ENCODE measurements at places on chromosomes 6 and 20.

DNA sequence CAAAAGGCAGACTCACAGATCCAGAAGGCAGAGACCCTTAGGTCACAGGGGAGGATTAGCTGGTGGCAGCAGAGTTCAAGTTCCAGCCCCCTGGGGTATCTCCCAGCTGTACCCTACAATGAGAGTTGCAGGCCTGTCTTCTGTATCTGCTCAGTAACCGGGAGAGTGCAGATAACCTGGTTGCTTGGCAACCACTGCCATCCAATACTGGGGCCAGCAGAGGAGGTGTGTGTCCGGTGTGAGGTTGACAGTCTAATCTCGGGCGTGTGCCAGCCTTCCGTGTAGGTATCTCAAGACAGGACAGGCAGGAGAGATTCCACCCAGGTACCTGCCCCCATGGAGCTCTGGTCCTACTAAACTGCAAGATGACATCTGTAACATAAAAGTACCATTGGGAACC is 56.6 kb upstream of the TBC1D7 start:
- DNase-seq, result no peak

DNA sequence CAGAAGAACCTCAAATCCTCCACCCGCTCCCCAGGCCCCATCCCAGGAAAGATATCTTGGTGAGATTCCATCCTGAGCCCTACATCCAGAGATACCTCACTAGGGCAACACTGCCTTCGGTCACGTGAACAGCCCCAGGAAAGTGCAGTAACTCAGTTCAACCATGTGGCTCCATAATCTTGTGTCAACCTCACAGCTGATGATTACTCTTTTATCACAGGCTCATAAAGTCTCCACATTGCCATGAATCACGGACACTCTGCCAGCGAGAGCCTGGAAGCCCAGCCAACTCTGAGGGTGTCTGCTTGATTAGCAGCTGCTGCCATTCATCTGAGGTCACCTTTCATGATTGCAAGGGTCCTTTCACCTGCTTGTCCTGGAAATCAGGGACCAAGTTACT is 175.8 kb upstream of the LRFN2 start:
- no peak for DNase-seq

DNA sequence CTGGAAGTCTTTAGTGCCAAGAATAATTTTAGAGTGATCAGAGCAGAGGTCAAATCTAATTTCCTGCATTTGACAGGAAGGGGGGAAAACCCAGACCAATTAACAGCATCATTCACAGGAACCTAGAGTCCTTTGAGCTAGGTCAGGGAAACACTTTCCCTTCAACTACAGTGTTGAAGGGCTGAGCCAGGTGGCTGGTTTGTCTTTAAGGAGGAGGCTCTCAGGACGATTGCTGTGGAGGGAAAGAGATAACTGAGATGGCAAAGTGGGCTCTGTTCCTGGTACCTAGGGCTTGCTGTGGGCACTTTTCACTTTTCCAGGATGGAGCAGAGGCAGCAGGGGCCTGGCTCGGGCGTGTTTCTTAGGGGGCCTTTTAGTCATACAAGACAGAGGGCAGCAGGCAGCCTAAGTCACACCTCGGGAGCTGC is 111.9 kb downstream of the SCML4 start:
- DNase-seq, result no peak

DNA sequence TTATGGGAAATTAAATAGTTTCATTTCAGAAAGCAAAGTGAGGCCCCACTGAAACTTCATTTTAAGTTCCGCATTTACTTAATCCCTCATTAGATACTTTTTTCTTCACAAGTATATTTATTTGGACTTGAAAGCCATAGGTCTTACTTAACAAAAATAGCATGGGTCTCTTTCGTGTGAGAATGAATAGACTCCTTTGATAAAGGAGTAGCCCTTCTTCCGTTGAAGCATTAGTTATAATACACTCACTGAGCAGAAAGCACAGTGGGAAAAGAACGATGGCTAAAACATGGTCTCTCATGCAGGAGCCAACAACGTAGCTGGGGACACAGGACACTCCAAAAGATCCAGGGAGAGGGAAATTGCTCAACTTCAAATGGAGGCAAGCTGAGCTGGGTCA is 130.4 kb downstream of the SLC23A2 start:
- no peak for DNase-seq

- DNase-seq, result no peak
Measured at GRCh38 chr6:158033751-158034702, 52.4 kb downstream of the SYNJ2 start.

DNA sequence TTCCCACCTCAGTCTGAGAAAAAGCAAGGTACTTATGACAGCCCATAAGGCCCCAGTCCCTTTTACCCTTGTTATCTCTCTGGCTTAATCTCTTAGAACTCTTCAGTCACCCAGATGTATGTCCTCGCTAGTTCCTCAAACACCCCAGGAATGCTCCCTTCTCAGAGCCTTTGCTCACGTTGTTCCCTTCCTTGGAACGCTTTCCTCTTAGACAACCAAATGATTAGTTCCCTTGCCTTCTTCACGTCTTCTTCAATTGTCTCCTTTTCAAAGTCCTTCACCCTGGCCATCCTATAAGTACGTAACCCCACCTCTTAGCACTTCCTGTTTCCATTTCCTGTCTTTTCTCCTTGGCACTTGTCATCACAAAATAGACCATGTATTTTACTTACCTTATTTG is 1.1 kb upstream of the APOBEC2 start:
- no peak for DNase-seq

DNA sequence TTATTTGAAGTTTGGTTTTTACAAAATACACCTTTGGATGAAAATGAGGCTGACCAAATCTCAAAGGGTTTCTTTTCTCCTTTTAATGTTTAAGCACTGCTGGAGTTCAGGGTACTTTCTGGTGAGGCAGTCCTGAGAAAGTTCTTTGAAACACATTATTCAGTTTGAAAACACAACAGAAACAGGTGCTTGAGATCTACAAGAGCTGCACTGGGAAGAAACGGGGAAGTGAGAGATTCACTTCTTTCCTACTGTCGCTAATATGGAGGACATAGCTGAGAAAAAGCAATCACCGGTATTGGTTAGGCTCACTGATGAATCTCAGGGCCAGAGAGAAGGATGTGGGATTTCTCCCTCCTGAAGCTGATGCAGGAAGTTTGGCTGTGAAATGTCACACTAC is 22.9 kb upstream of the TMEM170B start:
- no peak for DNase-seq

DNA sequence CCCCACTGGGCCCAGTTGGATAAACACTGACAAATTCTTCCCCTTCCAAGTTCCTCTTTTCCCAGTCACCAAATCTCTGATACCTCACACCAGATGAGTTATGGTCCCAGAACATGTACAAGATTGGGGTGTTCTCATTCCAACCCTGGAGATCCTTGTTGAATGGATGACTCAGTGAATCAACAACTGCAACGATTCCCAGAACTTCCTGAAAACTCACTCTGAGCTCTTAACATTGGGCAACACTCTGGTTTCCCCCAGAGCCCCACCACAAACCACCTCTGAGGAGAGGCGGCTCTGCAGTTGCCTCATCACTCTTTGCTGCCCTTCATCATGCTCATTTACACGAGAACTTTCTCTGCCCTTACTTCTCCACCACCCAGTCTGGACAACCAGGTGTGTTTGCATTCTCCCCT is 115.2 kb downstream of the MRPL14 start:
- DNase-seq, result no peak

DNA sequence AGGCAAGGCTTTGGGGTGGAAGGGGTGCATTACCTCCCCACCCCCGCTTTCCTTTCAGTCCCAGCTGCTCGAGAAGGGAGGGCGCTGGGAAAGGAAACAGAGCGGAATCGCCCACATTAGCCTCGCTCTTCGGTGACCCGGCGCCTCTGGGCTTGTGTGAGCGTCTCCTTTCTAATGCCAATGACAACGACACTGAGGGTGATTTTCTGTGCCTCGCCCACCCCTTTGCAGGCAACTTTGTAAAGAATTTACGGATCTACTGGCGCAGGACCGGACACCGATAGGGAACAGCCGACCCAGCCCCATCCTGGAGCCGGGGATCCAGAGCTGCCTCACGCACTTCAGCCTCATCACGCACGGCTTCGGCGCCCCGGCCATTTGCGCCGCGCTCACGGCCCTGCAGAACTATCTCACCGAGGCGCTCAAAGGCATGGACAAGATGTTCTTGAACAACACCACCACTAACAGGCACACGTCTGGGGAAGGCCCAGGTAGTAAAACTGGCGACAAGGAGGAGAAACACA is 24.3 kb downstream of the TFAP2B start:
- no peak for DNase-seq

GRCh38 chr6:166394036-166394892 is 11.5 kb upstream of the MPC1 start:
- DNase-seq, result no peak

DNA sequence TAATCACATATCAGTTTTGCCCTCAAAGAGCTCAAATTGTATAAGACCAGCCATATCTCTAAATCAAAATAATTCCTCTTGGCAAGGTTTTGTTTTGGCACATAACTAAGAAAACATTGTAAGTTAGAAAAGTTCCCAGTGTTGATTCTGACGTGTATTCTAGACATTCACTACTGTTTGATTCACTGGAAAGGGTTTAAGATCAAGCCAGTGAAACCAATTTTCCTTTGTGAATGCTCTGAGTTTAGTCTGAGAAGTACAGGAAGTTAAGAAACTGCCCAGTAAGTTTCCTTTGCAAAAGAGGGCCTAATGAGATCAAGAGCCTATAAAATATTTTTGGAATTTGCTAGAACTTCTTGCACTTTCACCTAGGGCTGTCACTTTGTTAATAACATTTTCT is 143.0 kb downstream of the FNDC1 start:
- no peak for DNase-seq

DNA sequence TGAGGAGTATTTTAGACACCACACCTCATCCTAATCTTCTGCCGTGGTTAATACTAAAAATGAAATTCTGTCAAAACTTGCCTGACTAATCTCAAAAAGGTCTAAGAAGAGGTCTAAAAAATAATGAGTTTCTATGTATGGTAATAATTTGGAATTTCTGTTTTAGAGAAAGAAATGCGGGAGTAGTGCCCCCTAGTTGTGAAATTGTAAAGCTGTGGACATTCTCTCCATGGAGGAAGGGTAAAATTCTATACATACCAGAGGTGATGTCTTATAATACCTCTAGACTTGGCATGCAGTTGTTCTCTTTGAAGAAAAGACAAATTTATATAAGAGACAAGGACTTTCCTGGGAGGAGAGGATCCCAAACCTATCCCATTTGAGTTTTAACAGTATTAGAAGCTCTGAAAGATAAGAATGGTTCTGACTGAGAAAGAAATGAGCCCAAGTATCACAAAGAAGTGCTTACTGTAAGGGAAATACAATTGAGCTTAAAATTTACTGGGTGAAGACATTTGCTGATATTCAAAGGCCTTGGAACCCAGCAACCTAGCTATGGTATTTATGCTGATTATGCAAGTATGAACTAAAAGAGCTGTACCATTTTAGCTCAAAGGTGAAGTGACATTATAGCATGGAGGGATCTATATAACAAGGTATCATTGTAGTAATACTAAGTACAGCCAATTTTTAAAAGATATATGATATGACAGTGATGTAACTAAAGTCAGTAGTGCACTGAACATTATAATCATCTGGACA is 5.1 kb upstream of the EPHA7 start:
- no peak for DNase-seq

- no peak for DNase-seq
Measured at GRCh38 chr6:156821707-156822106, 44.5 kb downstream of the ARID1B start.

DNA sequence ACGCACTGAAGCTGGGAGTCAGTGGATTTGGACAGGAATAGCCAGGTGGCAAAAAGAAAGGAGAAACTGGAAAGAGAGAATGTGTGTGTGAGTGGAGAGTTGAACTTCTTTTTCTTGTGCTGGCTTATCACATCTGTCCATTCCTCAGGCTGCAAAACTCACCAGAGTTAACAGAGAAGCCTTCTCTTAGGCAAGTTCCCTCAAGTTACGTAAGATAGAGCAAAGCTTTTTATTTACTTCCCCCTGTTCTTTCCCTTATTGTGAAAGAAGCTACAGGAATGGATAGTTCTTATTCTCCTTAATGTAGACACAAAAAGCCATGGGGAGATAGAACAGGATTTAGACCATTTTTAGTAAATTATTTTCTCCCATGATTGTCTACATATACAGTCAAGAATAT is 188.6 kb downstream of the BMP2 start:
- no peak for DNase-seq

DNA sequence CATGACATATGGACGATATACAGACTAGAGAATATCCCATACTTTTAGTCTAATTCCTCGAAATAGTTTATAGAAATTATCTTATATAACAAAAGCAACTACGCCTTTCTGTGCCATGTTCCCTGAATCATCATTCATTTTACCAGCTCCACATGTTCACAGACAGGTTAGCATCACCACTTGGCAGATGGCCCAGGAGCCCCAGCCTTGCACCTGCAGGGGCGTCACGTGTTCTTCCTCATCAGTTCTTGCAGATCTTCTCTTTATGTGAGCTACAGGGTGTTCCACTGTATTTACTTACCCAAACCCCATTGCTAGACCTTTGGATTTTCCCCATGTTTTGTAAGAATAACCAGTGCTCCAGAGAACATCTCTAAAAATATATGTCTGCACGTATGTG is 12.6 kb upstream of the BNIP5 start:
- DNase-seq, result no peak

DNA sequence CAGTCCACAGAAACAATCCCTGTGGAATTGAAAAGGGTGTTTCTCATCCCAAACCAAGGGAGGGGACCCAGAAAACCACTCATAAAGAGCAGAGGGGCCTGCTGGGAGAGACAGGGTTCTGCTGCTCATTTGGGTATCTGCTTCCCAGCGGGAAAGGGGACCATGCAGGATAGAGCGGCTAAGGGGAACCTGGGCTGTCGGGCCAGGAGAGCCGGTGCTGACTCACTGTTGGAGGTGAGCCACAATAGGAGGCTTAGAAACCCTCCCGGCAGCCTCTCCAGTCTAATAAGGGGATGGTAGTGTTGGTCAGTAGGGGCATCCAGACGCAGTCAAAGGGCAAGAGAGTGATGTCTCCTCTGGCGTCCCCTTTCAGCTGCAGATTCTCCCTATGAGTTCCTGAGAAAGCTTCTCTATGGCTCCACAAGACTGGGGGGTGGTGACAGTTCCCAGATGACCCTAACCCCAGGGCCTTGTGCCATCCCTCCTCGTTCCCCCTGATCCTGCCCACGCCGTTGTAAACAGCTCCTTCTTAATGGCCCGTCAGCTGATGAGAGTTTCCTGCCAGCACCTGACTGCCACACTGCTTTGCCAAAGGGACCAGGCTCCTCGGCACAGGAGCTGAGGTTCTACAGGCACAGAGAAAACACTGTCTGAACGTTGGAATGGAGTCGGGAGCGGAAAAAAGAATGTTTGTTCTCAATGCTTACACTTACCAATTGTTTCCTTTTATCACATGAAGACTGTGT is 646.1 kb upstream of the DEFB115 start:
- DNase-seq, result no peak

- DNase-seq, result no peak
Measured at GRCh38 chr20:20360464-20360863, 7.4 kb upstream of the INSM1 start.

GRCh38 chr20:48154040-48154765 is 368.9 kb upstream of the SULF2 start:
- DNase-seq, result no peak

GRCh38 chr6:158041788-158042187 is 60.1 kb downstream of the SYNJ2 start:
- no peak for DNase-seq

- DNase-seq, result no peak
Measured at GRCh38 chr6:38681850-38682249, 21.1 kb downstream of the GLO1 start.

GRCh38 chr6:89611666-89612065 is 26.9 kb downstream of the LYRM2 start:
- no peak for DNase-seq
